Left lung (tissue), 14 donors: ENCODE measurements at places on chromosomes 13 and 19. TPM values are rescaled to one million over a fixed set of nuclear protein-coding genes. Genes with fewer than 3 reads are reported as not detected.

Gene SLITRK5
- 0.13 TPM for total RNA-seq

Gene ADGRE2
- total RNA-seq = 4.7 TPM

GRCh38 chr13:21152251-21152899 lies 24.0 kb downstream of the SKA3 start:
- H3K27me3 ChIP-seq = no peaks in the 10 kb centered on the region
- H3K4me1 ChIP-seq = peaks cover 5% of the 10 kb centered on the region
- no peak overlapping the region for H3K4me3 ChIP-seq
- no peak for DNase-seq

DNA sequence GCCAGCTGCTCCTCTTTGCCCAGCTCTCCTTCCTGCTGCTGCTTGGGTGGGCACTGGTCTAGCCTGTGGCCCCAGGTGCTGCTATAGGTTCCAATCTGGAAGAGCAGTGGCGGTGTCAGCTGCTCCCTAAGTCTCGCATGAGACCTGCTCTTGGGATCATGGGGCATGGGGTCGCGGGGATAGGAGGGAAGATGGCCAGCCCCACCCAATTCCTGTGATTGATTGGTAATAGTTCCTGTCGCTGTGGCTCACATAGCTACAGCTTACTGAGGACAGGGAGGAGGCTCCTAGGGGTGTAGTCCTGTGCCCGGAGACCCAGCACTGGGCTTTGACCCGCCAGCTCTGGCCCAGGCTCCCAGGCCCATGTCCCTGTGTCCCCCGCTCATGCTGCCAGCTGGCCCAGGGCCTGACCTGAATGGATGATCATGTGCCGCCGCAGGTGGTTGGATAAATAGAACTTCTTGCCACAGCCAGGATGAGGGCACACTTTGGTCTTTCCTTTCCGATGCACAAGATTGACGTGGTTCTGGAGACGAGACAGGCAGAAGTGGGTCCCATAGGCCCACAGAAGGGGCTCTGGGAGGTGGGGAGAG lies 4.5 kb upstream of the ELAVL3 start:
- no peak overlapping the region for H3K27ac ChIP-seq
- DNase-seq = no peak
- peaks cover 43% of the 10 kb centered on the region for H3K36me3 ChIP-seq
- H3K4me1 ChIP-seq = peaks cover 10% of the 10 kb centered on the region

DNA sequence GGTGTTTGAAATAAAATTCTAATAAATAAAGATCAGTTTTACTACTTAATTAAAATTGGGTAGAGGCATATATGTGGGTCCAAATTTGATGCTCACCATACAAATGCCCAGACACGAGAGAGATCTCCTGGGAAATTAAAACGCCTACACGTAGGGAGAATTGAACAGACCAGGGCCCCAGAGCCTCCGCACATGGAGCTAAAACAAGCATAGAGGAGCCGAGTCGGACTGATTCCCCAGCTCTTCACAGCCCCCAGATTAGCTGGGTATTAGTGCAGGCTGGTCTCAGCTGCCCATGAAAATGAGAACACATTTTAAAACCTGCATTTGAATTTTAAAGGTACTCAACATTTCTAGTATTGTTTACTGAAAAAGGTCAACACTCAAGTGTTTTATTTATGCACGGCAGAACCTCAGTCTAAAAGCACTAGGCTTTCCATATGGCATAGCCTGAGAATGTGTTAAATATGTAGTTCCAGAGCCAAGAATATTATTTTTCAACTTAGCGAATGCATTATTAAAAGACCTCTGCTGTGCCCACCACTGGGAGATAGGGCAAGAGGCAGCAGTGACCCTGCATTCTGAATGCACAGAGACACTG lies 344.8 kb downstream of the ENOX1 start:
- H3K4me3 ChIP-seq = no peak overlapping the region
- no peaks in the 10 kb centered on the region for H3K27me3 ChIP-seq
- no peaks in the 10 kb centered on the region for H3K4me1 ChIP-seq
- H3K27ac ChIP-seq = no peak overlapping the region

- no peaks in the 10 kb centered on the region for H3K36me3 ChIP-seq
- H3K27me3 ChIP-seq = no peaks in the 10 kb centered on the region
- H3K27ac ChIP-seq = no peak overlapping the region
- H3K4me3 ChIP-seq = no peak overlapping the region
Observed at GRCh38 chr13:99347911-99348451, 40.8 kb upstream of the GPR183 start.

DNA sequence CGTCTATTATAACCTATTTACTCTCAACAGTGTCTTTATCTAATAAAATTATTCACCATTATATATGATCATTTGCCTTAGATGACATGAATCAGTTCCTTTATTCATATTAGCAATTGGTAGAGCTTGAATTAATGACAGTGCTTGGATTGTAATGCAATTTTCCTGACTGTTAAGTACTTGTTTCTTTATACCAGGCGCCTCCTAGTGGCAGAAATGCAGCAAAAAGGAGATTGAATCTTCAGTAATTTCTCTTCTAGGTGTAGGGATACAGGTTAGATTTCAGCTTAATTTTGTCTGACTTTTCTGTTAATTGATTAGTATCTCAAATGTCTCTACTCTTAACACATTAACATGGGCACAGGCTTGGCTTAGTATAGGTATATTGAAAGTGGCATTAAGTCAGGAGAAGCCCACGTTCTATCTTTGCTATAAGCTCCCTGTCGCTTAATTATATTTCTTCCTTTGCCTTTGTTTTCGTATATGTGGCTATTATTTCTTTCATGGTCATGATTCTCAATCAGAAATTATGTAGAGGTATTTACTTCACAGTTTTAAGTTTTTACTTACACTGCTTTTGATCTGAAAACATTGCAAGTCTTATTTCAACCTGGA lies 9.1 kb upstream of the LHFPL6 start:
- no peak overlapping the region for H3K27ac ChIP-seq
- DNase-seq = peak; percentile 61
- peaks cover 5% of the 10 kb centered on the region for H3K4me1 ChIP-seq
- H3K27me3 ChIP-seq = no peaks in the 10 kb centered on the region

- DNase-seq = no peak
- H3K4me1 ChIP-seq = no peaks in the 10 kb centered on the region
- H3K36me3 ChIP-seq = no peaks in the 10 kb centered on the region
- H3K27me3 ChIP-seq = no peaks in the 10 kb centered on the region
- H3K27ac ChIP-seq = no peak overlapping the region
Observed at GRCh38 chr19:8097198-8097597, 44.6 kb downstream of the CCL25 start.

DNA sequence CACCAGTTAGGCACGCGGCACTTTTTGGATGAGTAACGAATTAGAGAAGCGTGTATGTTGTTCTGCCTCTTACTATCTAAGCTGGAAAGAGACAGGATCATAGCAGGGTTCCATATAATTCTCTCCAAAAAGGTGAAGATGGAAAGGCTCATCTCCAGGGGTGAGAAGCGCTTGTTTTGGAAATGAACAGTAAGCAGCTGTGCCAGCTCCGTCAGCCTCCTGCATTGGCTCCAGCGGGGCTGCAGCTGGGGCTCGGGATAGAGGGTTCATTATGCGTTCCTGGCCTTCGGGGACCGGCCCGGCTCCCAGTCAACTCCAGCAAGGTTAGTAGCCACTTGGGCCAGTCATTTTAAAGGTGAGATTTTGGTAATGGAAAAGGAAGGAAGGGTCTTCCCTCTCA lies 155.5 kb downstream of the COL4A1 start:
- H3K4me3 ChIP-seq = no peak overlapping the region
- H3K36me3 ChIP-seq = no peaks in the 10 kb centered on the region
- no peaks in the 10 kb centered on the region for H3K27me3 ChIP-seq

Gene CACNG8
- total RNA-seq = not detected
